ENCODE measurements at places on chromosomes 3 and 15.

DNA sequence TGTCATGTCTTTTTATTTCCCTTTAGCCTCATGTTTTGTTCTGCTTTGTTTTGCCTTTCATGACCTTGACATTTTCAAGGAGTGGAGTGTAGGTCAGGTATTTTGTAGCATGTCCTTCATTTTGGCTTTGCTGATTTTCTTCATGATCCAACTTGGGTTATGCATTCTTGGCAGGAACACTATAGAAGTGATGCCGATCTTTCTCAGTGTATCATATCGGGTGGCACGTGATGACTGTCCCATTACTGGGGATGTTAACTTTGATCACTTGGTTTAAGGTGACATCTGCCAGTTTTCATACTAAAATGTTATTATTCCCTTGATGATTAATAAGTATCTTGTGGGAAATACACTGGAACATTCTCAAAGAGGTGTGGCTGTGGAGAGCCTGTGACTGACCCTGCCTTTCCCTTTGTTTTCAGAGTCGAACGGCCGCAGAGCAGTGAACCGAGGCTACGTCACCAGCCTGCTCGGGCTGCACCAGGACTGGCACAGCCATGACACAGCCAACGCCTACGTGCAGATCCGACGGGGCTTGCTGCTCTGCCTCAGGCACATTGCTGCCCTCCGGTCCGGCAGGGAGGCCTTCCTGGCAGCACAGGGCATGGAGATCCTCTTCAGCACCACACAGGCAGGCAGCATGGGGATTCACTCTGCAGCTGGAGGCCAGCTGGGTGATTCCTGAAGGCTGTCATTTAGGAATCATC is 167.7 kb downstream of the AGBL1 start:
- DNase-seq, result no peak

- no peak for DNase-seq
These were observed 774 bp downstream of the IMP3 start for GRCh38 chr15:75639191-75639708.

- no peak for DNase-seq
These were observed 22.6 kb downstream of the SH3BP5 start for GRCh38 chr3:15309662-15310335.

- peak; percentile 49 for DNase-seq
These were observed 1.3 kb downstream of the GNAT1 start for GRCh38 chr3:50192689-50193141.

- no peak for DNase-seq
These were observed 57.1 kb upstream of the POLG start for GRCh38 chr15:89391685-89392257.

DNA sequence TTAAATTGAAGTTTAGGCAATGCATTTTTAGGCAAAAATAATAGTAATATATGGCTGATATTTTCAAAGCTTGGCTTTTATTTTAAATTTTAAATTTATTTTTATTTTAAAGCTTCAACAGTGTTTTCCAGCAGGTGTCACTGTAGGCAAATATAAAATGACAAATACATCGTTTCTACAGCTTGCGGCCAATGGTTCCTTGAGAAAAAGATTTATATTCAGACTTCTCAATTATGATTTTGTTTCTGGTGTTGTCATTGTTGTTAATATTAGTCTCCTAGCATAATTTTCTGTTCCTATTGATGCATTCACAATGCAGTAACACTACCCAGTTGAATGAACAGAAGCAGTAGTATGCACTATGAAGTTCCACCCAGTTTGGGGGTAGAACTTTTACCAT is 220.7 kb upstream of the DNAJC19 start:
- DNase-seq, result peak; percentile 50
